ENCODE measurements at places on chromosomes 1 and 21.

- DNase-seq: no peak
Observed at GRCh38 chr21:15774590-15774989, 44.8 kb downstream of the USP25 start.

GRCh38 chr1:241323514-241324195, 33.4 kb downstream of the RGS7 start:
- DNase-seq: peak; percentile 81

- no peak for DNase-seq
Observed at GRCh38 chr1:116962987-116963639, 38.4 kb upstream of the CD101 start.

- no peak for DNase-seq
Observed at GRCh38 chr21:42379426-42380215, 13.3 kb upstream of the TFF1 start.

DNA sequence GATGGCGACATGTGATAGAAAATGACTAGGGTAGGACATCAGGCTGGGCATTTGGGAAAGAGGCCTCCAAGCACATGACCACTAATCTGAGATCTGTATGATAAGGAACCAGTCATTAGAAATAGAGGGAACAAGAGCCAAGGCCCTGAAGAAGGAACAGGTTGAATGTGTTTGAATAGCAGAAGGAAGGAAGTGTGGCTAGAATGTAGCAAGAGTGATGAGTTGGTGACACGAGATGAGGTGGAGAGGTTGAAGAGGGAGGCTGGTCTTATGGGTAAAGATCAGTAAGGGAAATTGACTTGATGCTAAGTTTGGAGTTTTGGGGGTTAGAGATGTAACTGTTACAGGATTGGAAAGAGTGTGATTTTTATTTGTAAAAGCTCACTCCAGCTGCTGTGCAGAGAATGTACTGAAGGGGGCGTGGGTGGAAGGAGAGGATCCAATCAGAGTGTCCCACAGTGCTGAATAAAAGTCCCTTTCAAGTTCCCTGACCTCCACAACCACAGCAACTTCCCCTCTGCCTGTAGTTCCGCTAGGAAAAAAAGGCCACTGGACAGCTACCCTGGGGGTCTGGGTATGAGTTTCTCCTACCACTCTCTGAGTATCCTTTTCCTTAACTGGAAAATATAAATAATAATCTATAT, 295.0 kb downstream of the OMA1 start:
- DNase-seq: peak; percentile 73

GRCh38 chr1:68221980-68222373, 10.3 kb downstream of the WLS start:
- DNase-seq: no peak

GRCh38 chr1:37861151-37861550, 1.8 kb upstream of the MTF1 start:
- peak; percentile 55 for DNase-seq

GRCh38 chr1:224377676-224378006, 21.0 kb downstream of the CNIH4 start:
- no peak for DNase-seq

DNA sequence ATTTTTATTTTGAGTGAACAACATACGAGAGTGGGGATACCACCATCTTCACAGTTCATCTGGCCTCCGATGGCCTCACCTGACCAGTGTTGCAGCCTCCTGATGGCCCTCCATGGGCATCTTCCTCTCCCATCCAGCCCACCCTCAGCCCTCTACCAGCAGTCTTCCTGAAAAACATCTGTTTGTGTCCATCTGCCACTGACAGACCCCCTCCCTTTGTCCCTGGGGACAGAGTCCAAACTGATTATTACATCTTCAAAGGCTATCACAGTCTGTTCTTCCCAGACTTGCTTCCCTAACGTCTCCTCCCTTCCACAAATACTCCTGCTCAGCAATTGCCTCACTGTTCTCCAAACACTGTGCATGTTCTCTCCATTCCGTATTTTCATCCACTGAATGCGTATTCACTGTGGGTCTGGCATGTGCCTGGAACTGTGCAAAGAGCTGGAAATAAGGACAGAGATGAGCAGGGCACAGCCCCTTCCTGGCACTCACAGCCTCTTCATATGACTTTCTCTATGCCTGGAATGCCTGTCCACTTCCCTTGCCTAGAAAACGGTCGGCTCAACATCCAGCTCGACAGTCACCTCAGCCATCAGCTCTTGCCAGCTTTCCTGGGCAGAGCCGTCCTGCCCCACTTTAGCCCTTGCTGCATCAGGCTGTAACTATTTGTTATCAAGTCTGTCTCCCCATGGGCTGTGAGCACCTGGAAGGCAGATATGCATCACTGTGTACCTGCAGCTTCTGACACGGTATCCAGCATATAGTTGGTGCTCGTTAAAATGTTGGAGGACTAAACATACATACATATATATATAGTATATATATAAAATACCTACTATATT, 8.3 kb upstream of the ATF3 start:
- peak; percentile 56 for DNase-seq

GRCh38 chr1:113040041-113040440, 33.0 kb upstream of the LRIG2 start:
- DNase-seq: no peak

DNA sequence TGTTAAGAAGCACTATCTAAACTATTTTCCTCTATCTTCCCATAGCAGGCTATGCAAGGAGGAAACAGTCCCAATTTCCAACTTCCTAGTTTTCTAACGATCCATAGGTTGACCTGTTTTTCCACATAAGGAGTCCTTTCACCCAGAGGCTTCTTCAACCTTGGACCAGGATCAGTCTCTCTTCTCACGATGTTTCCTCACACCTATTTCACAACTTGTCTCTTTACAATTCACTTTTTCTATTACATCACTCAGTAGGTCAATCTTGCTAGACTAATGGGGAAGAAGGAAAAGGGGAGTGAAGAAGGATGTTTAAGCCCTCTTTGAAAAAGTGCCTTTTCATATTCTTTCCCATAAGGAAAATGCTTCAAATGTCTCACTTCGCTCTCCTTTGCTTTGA, 15.9 kb downstream of the PALMD start:
- DNase-seq: no peak

DNA sequence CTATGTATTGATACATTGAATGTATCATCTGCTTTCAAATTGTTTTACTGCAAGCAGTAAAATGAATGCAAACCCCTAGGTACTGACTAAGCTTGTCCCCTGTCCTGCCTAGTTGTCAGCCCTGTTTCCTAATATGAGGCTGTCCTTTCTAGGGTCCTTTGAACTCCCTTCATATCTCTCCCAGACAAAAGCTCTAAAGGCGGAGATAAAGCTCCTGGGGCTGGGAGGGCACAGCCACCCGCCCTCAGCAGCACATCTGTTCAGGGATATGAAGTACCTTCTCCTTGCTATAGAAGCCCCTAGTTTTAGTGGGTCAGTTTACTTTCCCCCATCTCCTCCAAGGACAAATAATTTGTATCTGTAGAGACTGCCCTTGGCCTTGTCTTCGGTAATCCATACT, 93.1 kb upstream of the ETS2 start:
- DNase-seq: no peak

- DNase-seq: no peak
Observed at GRCh38 chr1:247077213-247077612, 1.4 kb downstream of the ZNF670 start.

DNA sequence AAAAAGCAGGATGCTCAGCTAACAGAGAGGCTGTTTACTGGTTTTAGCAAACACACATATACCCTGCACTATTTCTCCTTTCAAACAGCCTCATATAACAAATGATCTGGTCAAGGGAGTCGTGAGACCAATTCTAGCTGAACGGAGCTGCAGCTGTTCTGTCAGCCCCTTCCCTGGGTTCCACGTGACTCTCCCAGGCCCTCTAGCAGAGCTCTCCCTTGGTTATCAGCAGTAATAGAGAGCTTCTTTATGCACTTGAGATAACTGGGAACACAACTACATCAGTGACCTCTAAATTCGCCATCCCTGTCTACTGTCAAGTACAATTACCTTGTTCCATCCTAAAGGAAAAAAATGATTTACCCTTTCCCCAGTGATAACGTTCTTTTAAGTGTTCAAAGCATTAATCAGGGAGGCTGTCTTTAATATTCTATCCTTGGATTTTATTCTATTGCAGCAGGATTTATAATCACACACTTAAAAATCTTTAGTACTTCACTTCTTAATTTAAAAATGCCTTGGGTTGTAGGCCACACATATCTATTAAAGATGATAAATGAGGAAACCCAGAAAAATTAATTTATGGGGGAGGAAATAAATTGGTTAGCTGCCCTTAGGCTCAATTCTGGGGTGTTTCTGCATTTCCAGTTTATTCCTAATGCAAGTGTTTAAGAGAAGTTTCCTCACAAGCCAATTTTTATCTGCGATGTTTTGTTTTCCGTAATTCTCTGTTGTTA, 28.2 kb downstream of the PTGER3 start:
- DNase-seq: no peak

DNA sequence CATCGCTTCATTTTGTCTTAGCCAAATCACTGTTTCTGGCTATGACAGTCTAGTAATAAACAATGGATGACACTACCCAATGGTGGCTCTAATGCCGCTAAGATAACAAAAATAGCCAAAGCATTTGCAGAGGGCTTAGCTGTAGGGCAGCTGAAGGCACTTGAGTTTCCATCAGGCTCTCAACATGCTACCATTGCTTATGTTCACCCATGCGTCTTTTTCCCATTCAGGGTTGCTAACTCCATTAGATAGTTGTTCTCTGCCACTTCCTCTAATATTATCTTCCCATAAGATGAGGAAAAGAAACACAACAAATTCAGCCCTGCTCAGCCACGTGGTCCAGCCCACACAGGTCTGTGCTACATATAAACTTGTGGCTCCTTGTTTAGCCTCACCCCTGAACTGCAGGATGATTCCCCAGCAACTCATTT, 159.6 kb downstream of the TOMM20 start:
- DNase-seq: no peak

DNA sequence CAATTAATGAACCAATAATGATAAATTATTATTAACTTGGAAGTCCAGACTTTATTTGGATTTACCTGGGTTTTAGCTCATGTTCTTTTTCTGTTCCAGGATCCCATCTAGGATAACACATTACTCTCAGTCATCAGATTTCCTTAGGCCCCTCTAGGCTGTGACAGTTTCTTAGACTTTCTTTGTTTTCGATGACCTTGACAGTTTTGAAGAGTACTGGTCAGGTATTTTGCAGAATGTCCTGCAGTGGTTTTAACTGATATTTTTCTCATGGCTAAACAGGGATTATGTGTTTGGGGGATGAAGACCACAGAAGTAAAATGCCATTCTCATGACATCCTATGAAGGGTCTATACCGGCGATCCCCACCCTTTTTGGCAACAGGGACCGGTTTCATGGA, 144.0 kb downstream of the NAV1 start:
- DNase-seq: no peak

DNA sequence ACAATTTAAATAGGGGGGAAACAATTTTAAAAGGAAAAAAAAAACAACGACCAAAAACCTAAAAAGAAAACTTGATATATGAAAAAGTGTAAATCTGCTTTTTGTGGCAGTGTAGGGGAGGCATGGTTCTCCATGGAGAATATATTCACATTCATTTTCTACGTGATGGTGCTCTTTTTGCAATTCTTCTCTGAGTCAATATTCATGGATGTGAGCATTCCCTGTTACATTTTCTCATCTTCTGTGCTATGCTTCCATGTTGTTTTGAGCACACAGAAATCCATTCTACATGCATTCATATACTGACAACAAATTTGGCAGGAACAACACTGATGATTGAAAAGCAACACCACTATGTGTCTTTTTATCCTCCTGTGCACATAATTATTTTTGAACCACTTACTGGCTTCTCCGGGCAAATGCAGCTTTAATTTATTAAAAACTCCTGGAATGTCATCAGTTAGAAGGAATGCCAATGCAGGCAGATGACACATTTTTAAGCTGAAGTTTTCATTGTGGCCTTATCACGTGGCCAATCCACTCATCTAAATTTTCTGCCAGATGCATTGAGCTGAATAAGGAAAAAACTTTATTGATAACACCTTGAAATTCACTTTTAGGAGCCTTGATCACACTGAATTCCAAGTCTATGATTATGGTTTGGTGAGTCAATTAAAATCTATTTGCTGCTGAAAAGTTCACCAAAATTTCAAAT, 590.6 kb downstream of the NUF2 start:
- DNase-seq: no peak

GRCh38 chr1:51445351-51446090, 73.5 kb downstream of the EPS15 start:
- DNase-seq: no peak

GRCh38 chr1:20125100-20125499, 5.8 kb upstream of the PLA2G2D start:
- DNase-seq: no peak
